ENCODE measurements at places on chromosomes 7 and 10. TPM values are rescaled to one million over a fixed set of nuclear protein-coding genes. Genes with fewer than 3 reads are reported as not detected.

Gene SEMA3C
- polyA plus RNA-seq, result 14.1 TPM

DNA sequence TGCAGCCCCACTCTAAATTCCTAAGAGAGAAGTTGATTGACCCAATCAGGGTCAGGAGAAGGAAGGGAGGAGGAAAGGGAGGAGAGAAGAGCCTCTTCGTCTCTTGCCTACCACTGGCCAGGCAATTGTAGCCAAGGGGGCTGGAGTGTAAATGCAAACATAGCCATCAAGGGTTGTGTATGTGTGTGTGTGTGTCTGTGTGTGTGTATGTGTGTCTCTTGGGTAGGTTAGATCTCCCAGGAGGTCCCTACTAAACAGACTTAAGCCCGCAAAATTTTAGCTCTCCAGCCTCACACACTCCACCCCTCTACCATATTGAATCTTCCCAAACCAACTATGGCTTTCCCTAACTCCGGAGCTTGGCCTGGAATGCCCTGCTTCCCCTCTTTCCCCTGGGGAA, 3.8 kb downstream of the LEP start:
- DNase-seq, result no peak
- no peaks in the 10 kb centered on the region for H3K36me3 ChIP-seq
- peaks cover 20% of the 10 kb centered on the region for H3K4me1 ChIP-seq
- no peaks in the 10 kb centered on the region for H3K27me3 ChIP-seq

Gene CAV1
- polyA plus RNA-seq, result not detected

DNA sequence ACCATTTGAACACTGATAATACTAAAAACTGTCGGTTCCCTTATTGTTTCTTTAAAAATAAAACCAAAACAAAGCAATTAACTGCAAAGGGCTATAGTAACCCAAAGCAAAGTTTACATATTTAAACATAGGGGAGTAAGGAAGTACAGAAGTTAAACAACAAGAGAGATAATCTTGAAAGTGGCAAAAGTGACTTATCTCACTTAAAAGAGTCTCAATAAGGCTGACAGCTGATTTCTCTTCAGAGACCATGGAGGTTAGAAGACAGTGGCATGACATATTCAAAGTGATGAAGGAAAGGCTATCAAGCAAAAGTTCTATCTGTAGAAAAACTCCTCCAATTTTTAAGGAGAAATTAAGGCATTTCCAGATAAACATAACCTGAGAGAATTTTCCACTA, 233.5 kb upstream of the HDAC9 start:
- no peaks in the 10 kb centered on the region for H3K36me3 ChIP-seq
- no peak for DNase-seq
- no peak overlapping the region for H3K4me3 ChIP-seq
- H3K27ac ChIP-seq, result no peak overlapping the region
- H3K4me1 ChIP-seq, result no peaks in the 10 kb centered on the region
- H3K27me3 ChIP-seq, result no peaks in the 10 kb centered on the region

Gene PSD
- polyA plus RNA-seq, result 1.1 TPM

GRCh38 chr10:76209135-76209534, 777.7 kb downstream of the LRMDA start:
- H3K4me3 ChIP-seq, result no peak overlapping the region
- no peak overlapping the region for H3K27ac ChIP-seq
- no peaks in the 10 kb centered on the region for H3K4me1 ChIP-seq
- no peaks in the 10 kb centered on the region for H3K27me3 ChIP-seq
- H3K36me3 ChIP-seq, result no peaks in the 10 kb centered on the region
- no peak for DNase-seq

DNA sequence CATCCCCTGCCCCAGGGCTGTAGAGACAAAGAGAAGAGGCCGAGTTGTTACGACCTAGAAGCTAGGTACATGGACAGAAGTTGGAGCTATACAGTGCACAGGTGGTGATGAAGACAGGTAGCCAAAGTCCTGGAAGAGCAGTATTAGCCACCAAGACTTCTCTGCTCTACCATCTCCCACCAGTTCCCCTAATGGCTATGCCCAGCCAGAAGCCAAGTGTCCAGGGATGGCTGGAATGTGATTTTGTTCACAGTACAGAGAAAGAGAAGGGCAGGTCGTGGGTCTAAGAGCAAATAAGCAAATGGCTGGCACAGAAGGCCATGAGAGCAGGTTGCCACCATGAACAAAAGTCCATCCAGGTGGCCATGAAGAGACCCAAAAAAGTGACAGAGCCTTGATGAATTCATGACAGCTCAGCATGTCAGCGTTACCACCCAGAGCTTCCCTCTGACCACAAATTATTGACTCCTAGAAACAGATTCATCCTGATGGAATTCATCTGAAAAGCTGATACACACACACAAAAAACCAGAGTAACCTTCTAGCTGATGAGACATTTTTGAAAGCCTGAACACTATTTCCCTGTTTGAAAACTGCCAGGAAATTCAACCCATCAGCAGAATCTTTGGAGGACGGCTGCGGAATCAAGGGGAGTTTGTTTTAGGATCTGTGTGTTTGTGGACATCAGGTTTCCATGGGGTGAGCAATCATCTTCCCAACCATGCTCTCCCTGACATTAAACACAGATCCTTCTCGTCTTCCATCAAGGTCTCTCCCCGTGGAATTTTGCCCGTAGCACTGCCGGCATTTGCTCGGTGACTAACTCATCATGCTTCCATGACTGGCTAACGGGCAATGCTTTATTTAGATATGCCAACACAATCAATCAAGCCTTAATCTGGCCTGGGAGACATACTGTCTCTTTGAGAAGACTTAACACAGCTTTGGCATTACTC, 906.7 kb upstream of the AUTS2 start:
- no peaks in the 10 kb centered on the region for H3K27me3 ChIP-seq
- H3K4me1 ChIP-seq, result no peaks in the 10 kb centered on the region
- H3K36me3 ChIP-seq, result no peaks in the 10 kb centered on the region
- DNase-seq, result no peak
- H3K27ac ChIP-seq, result no peak overlapping the region
- no peak overlapping the region for H3K4me3 ChIP-seq

GRCh38 chr10:102644066-102644645, at the start of gene TRIM8:
Gene TRIM8 (plus strand): TSS chr10:102644479. CDS start chr10:102644618, 139 bp downstream.
- H3K27ac ChIP-seq, result peak within 1 kb of the TSS; percentile 99
- peak; percentile 41 for DNase-seq
- peaks cover 36% of the 10 kb centered on the region for H3K4me1 ChIP-seq
- H3K36me3 ChIP-seq, result peaks cover 11% of the 10 kb centered on the region
- peak within 1 kb of the TSS; percentile 99 for H3K4me3 ChIP-seq

Gene HIPK2
- polyA plus RNA-seq, result 3.0 TPM

Gene SEC31B
- 50.2 TPM for polyA plus RNA-seq

Gene HOXA2
- polyA plus RNA-seq, result not detected

- no peaks in the 10 kb centered on the region for H3K27me3 ChIP-seq
- peaks cover 11% of the 10 kb centered on the region for H3K36me3 ChIP-seq
Observed at GRCh38 chr10:102644646-102645387, 538 bp downstream of the TRIM8 start.

GRCh38 chr7:66442385-66442784, 186.3 kb upstream of the KCTD7 start:
- no peak for DNase-seq
- H3K4me3 ChIP-seq, result no peak overlapping the region
- H3K27ac ChIP-seq, result no peak overlapping the region
- H3K4me1 ChIP-seq, result no peaks in the 10 kb centered on the region
- H3K27me3 ChIP-seq, result no peaks in the 10 kb centered on the region
- H3K36me3 ChIP-seq, result no peaks in the 10 kb centered on the region

Gene TRIM50
- not detected for polyA plus RNA-seq

Data from CD14-positive monocyte (primary cell).